ENCODE measurements at places on chromosomes 16 and 17.

DNA sequence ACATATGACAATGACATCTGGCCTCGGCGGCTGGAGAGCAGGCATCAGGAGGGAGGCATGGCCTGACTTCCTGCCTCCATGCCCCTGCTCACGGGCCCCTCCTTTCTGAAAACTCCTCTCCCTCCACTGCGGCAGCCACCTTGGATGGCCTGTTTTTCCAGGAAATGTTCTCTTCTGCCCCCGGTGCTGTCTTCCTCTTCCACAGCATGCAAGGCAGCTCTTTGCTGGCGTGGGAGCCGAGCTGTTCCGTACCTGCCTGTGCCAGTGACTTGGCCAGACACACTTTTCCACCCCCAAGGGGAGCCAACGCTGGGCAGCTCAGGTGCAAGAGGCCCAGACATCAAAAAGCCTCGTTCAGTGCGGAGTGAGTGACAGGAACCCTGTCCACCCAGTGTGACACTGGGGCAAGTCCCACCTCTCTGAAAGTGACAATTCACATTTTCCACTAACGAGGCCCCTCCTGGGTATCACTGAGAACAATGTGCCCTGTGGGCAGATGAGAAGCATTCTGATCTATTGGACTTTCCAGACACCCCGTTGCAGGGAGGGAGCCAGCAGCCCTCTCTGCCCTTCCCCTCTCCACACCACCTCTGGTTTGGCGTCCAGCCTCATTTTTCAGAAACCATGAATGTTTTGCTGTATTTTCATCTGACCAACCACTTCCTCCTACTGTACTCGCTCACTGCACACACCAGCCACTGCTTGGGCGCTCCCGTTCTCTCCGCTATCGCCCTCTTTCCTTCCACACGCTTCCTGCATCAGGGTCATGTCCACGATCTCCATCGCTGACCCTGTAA is 31.2 kb downstream of the NSMCE1 start:
- DNase-seq: no peak

DNA sequence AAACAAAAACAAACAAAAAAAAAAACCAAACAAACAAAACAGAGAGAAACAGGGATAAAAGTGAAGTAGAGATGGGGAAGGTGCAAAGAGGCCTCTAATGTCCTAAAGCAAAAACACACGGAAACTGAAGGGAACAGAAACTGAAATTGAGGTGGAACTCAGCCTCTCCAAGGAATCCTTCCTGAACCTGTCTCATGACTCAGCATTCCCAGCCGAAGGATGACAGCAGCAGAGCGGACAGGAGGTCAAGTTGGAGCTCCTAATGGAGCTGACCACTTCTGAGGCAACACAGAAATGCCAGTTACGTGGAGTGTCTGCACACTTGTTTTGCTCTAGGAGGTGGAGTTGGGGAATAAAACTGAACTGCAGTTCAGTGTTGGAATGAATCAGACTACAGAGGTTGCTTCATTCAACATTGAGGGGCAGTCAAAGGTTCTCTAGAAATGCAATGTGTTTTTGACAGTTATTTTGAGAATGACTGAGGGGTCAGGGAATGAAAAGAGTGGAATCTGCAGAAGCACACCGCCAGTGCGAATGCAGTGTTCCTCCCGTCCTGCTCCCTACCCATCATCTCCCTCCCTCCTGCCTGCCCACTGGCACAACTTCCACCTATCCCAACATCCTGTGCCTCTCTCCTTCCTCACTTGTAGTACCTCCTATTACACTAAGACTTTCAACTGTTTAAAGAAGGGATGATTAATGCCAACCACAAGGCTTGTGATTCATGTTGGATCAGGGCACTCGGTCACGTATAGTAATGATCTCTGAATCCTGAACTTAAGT is 6.3 kb downstream of the UBE2O start:
- no peak for DNase-seq

DNA sequence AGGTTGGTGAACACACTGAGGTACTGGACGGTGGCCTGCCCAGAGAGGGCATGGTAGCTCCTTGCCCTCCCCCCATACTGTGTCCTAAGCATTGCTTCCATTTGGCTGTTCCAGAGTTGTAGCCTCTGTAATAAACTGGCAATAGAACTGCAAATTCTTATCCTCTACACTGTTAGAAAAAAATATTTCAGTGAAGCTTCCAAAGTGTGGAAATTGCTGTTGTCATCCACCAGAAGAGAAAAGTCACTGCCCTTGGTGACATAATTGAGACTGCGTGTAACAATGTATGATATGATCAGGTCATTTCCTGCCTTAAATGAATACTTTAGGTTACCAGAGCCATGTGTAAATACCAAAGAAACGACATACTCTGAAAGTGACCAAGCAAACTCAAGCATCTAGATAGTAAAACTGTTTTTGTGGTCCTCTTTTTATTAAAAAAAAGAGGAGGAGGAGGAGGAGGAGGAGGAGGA is 65.9 kb downstream of the CEP95 start:
- DNase-seq: no peak

- DNase-seq: no peak
These were observed 26.2 kb downstream of the ANKRD40 start for GRCh38 chr17:50681263-50682200.

DNA sequence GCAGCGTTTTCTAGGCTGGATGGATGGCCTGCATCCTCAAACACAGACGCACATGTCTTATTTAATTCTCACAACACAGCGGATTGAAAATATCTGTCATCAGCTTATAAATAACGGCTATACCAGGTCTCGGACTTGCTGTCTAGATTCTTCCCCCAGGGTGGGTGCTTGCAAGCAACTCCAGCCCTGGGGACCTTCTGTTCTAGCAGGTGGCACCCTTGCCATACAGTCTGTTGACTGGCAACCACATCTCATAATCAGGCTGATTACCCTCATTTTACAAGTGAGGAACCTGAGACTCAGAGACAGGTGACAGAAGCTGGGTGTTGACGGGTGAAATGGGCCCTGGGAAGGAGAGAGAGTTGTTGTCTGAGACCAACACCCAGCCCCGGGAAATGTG is 16.2 kb upstream of the SEZ6 start:
- DNase-seq: no peak

- no peak for DNase-seq
These were observed 168.0 kb downstream of the AHSP start for GRCh38 chr16:31695667-31696066.

DNA sequence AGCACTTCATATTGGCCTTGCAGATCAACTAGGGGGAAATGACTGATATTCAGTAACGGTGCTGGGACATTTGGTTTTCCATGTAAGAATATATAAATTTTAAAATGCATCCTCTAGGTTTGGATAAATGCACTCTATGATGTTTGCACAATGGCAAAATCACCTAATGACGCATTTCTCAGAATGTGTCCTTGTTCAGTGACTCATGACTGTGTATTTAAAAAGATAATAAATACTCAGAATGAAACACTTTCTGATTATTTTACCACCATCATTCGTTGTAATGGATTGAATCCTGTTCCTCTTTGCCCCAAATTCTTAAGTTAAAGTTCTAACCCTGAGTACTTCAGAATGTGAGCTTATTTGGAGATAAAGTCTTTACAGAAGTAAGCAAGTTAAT is 17.2 kb upstream of the ADGRG1 start:
- DNase-seq: no peak

- no peak for DNase-seq
These were observed 83.4 kb downstream of the HIC1 start for GRCh38 chr17:2138318-2138717.

DNA sequence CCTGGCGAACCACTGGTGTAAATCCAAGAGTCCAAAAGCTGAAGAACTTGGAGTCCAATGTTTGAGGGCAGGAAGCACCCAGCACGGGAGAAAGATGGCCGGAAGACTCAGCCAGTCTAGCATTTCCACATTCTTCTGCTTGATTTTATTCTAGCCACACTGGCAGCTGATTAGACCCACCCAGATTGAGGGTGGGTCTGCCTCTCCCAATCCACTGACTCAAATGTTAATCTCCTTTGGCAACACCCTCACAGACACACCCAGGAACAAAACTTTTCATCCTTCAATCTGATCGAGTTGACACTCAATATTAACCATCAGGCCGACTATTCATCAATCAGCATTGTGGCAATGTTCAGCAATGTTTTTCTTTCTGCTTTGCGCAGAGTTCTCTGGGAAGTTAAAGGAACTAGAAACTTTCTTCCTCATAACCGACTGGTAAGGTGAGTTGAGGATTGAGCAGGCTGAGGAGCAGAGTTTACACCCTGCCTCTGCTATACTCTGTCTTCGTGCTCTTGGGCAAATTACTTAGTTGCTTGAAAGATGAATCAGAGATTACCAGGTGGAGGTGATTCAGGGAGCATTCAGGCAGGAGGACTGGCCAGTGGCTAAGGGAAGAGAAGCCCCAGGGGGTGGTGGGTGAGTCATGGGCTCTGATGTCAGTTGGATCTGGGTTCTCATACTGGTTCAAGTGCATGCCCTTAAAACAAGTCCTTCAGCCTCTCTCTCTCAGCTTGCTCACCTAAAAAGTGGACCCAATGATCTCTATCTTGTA is 28.2 kb upstream of the BRD7 start:
- DNase-seq: no peak

DNA sequence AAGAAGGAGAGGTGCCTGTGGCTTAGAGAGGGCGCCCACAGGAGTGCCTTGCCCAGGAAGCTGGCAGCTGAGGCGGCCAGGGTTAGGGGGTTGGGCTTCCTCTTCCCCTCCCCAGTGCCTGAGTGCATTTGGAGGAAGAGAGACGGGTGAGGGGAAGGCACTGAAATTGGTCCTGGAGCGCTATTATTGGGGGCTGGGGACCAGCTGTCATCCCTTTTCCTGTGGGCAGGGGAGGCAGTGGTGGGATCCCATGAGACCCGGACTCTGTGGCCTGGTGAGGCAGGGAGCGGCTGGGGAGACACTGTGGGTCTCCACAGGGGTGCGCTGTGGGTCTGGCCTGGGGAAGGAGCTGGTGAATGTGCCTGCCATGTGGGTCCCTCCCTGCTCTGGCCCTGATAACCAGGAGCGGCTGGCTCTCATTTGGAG is 259.7 kb downstream of the SEC14L1 start:
- no peak for DNase-seq

- no peak for DNase-seq
These were observed 25.7 kb upstream of the ENDOV start for GRCh38 chr17:80389011-80389995.

- DNase-seq: no peak
These were observed 19.0 kb downstream of the KCNG4 start for GRCh38 chr16:84220851-84221250.

DNA sequence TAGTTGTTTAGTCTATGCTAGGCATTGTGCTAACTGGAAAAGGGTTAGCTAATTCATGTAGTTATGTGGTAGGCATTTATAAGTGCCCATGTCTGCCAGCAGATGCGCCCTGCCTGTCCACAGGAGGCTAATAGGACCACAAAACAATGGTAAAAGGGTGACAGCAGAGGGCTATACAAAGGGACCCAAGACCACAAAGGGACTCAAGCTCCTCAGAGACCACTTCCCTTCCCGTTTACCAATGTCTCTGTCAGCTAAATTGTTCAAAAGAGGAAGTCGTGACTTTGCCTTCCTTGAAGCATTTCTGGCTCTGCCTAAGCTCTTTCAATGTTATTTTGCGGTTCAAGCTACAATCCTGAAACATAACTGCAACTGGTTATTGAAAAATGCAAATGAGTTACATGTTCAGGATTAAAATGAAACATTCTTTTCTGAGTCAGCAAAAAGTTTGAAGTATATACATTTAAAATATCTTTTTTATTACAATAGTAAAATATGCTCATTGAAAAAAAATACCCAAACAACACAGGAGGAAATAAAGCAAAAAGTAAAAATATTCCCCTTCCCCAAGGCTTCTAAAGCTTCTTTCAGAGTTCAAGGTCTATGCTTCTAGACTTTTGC is 149.2 kb downstream of the MAF start:
- peak; percentile 2 for DNase-seq

GRCh38 chr16:75066861-75067447 is 49.6 kb downstream of the LDHD start:
- no peak for DNase-seq

GRCh38 chr17:43814026-43814425 is 18.9 kb downstream of the MPP3 start:
- no peak for DNase-seq

DNA sequence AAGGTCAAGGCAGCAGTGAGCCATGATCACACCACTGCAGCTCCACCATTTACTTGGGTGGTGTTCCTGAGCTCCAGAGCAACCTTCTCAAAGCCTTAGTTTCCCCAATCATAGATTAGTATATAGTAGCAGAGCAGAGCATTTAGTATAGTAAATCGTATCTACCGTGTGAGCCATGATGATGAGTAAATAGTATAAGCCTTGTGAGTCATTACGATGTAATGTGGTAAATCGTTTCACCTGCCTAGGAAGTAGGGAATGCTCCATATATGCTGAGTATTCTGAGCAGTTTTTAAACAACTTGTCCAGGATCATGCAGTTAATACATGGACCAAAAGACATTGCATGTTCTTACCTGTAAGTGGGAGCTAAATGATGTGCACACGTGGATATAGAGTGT is 66.4 kb downstream of the SCNN1B start:
- DNase-seq: no peak

- DNase-seq: no peak
These were observed 31.4 kb downstream of the ANKRD40 start for GRCh38 chr17:50676065-50676975.

DNA sequence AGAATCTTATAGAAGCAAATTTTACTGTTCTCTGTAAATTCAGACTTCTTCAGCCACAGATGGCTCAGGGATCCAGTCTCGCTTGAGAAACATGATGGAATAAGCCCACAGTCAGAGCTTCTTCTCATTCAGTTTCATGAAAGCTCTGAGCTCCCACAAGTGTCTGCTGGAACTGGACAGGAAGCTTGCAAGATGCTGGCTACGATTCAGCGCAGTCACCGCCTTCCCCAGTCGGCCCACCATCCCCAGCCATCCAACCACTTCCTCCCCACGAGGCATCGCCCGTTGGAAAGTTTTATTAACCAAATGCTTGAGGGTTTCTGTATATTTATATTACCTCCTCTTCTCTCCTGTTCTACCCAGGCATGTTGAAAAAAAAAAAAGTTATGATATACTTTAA is 171.7 kb downstream of the ZFHX3 start:
- DNase-seq: no peak

- DNase-seq: no peak
These were observed 24.4 kb downstream of the YWHAE start for GRCh38 chr17:1375615-1376014.

DNA sequence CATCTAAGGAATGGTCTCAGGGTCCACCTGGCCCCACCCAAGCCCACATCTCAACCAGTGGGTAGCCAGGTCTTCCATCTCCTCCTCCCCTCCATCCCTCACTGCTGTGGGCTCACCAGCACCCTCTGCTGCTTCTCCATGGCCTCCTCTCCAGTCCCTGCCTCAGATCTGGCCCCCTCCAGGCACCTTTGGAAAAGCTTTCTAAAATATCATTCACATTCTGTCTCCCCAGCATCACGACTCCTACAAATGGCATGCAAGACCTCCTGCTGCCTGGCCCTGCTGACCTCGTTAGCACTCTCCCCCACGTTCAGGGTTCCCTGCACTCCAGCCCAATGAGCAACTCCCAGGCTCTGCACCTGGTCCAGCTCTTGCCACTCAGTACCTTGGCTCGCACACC is 13.7 kb downstream of the GLP2R start:
- no peak for DNase-seq

GRCh38 chr16:4389051-4389955 is 17.7 kb downstream of the VASN start:
- DNase-seq: no peak

Data from SIG-M5 (cell line).